ENCODE measurements at places on chromosomes 1 and 21.

DNA sequence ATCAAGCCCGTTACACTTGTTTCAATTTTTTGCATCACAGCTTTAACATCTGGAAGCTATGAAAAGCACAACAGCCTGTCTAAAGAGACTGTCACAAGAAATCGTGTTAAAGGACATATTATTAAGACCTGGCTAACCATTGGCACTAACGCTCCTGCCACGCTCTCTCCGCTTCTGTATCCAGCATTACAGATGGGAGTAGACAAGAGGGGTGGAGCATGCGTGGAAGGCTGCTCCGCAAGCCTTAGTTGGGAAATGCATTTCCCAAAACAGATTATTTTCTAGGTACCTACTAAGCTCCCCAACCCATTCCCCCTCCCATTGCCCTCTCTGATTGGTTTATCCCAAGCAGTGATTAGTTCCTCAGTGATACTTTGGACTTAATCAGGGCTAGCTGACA is 72.4 kb downstream of the NTNG1 start:
- DNase-seq: no peak

GRCh38 chr1:231603598-231604275 is 22.9 kb upstream of the DISC1 start:
- DNase-seq: peak; percentile 62

DNA sequence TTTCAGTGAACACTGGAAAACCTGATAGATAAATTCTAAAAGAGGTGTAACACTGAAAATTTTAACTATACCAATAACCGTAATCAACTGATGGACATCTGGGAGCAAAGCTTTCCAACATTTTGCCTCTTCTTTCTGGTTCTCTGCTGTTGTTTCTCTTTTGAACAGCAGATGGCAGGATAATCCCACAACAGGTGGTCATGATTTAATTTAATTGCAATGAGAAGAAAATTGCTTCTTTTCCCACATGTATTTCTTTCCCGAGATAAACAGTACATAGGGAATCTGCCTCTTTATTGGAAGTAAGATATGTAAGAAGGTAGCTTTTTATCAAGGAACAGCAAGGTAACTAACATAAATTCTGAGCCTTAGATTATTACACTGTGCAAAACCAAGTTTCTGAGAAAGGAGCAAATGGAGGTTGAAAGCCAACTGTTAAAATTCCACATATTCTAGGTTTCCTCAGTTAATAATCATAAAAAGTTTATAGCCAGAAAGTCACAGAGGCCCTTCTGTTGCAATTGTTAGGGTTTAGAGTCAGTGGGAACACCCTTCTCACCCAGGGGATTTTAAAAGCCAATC is 72.9 kb downstream of the RPS6KA1 start:
- peak; percentile 56 for DNase-seq

DNA sequence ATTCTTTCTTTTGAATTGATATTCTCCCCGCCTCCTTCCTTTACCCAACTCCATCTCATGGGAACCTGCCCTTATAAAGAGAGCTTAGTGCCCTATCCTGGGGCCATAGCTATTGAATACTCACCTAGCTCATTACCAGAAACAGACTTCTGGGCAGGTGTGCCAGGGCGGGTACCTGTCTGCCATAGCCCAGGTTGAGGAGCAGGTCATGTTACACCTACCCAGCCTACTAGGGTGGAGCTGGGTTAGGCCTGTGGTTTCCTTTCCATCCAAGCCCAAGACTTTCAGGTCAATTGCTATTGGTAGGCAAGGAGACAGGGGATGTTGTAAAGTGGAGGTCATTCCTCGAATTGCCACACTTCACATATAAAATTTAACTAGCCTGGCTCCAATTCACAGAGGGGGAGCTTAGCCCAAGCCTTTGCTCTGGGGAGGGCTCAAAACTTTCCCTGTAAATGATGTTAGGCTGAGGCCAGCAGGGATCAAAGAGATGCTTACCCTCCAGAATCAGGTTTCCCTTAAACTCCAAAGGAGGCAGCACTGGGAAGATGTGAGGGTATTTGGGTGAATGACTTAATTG is 87.1 kb upstream of the IPO9 start:
- no peak for DNase-seq

- no peak for DNase-seq
These were observed 3.1 kb downstream of the CD52 start for GRCh38 chr1:26320896-26321295.

GRCh38 chr1:109253803-109254620 is 4.7 kb downstream of the CELSR2 start:
- no peak for DNase-seq

GRCh38 chr1:160078512-160079195 is 2.7 kb upstream of the KCNJ9 start:
- no peak for DNase-seq

DNA sequence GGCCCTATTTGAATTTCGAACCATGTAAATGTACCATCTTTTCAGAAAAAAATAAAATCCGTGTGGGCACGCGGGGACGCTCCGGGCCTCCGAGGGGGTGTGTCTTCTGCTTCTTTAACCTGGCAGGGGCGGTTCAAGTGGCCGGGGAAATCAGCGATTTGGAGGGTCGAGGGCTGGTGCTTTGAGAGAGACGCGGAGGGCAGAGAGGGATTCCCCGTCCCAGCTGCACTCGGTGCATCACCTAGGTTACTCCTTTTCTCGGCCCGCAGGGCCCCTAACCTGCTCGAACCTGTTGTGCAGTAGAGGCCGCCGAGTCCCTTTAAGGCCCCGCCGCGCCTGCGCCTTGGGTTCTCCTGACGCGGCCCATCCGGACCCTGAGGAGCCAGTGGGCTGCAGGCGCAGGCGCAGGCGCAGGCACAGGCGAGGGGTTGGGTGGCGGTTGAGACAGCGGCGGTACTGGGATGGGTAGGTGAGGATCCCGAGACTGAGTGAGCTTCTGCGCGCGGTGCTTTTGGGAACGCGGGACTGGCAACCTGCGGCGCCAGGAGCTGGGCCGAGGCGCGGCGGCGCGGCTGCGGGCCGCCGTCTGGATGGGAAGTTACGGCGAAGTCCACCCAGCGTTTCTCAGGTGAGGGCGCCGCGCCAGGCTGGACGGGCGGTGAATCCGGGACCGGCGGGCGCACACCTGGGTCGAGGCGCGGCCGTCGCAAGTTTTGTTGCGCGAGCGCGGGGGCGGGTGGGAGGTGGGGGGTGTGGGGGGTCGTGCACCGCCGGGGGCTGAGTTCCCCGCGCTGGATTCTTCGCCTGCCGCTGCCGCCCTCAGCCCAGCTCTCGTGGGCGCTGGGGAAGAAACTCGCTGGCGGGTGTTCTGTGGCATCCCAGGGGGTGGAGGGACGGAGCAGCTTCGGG is at the start of gene NBPF3:
Gene NBPF3 (plus strand): TSS at position 417 of the 909 bp plus-strand sequence. CDS start 4,950 bp downstream, outside the sequence.
- DNase-seq: peak; percentile 87

- DNase-seq: no peak
These were observed 122.5 kb downstream of the TRIM33 start for GRCh38 chr1:114388432-114389003.

DNA sequence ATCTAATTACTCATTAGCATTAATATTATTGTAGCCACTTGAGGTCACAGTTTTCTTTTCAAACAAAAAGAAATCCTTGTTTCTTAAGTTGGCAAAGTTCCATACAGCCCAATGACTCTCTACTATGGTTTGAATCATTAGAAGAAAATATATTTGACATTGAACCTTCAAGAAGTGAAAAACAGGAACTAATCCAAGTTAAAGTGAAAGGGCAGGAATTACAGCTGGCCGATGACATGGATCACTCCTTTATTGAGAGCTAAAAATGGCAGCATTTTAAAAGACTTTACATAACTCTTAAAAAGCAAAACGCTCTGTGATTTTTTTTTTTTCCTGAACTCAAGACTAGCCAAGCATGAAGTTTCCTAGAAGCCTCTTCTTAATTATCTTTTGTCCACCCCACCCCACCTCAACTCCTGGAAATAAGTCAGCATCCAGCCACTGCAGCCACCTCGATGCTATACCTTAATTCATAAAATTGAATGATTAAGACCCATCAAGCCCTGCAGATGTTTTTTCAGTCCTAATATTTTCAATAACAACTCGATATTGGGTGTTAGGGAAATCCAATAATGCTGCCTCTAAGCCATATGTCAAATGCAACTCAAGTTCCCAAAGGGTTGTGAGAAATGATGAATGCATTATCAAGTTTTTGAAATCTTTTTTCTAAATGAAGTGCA is 323.1 kb downstream of the HHIPL2 start:
- no peak for DNase-seq

Measured in NCI-H1092 (cell line).